ENCODE measurements at places on chromosomes 7 and 10.

DNA sequence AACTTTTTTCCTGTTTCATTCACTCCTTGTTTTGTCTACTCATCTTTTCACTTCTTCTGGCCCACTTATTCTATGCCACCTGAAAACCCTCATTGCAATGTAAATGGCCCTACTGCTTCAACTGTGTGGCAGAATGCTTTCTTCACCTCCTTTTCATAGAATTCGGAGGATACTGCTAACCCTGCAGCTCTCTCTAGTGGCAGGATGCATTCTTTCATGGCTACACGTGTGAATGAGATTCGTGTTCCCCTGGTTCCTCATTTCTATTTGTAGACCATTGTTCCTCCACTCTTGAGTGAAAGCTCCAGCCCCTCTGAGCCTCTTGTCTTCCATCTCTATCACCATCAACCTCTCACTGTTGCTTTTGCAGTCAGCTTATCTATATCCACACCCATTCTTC, 20.9 kb upstream of the CYP26C1 start:
- no peak for DNase-seq

GRCh38 chr7:141512597-141512996, 38.6 kb upstream of the AGK start:
- DNase-seq: no peak

DNA sequence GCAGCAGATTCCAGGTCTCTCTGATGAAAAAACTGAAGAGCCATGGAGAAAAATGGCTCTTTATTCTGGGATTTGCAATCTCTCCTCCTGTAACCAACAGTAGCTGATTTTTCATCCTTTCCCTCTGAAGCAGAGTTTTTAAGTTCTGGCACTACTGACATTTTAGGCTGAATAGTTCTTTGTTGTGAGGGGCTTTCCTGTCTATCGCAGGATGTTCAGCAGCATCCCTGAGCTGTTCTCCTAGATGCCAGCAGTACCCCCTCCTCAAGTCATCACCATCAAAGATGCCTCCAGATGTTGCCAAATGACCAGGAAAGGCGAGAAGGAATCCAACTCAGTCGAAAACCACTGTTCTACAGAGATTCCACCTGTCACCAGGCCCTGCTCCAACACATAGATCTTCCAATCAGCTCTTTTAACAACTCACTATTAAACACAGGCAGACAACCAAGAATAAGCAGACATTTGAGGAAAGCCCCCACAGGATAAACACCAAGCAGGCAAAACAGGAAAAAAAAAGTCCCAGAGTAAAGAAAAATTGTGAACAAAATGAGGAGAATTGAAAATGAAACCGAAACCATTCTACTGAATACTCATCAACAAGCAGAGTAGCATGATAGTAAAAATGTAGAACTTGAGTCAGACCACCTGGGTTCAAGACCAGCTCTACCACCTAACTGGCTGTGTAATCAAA, 124.8 kb downstream of the MPP7 start:
- no peak for DNase-seq

- no peak for DNase-seq
Measured at GRCh38 chr10:118500477-118501104, 94.9 kb downstream of the PRLHR start.

DNA sequence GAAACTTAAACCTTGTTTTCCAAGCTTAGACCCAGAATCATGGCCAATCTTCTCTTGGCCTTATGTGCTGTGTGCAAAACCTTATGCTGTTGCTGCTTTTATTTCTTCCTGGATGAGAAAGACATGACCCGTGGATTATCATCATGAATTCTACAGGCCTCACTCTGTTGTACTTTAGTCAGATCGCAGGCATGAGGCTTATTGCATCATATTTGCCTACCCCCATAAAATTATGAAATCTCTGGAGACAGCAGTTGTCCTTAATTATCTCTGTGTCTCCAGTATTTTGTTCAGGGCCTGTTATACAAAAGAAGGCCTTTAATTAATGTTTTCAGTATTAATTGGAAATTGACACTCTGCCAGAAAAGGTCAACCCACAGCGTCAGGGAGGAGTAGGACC, 71.6 kb downstream of the PLCE1 start:
- DNase-seq: no peak

GRCh38 chr7:100465299-100465698, 1.2 kb upstream of the SPACDR start:
- no peak for DNase-seq

DNA sequence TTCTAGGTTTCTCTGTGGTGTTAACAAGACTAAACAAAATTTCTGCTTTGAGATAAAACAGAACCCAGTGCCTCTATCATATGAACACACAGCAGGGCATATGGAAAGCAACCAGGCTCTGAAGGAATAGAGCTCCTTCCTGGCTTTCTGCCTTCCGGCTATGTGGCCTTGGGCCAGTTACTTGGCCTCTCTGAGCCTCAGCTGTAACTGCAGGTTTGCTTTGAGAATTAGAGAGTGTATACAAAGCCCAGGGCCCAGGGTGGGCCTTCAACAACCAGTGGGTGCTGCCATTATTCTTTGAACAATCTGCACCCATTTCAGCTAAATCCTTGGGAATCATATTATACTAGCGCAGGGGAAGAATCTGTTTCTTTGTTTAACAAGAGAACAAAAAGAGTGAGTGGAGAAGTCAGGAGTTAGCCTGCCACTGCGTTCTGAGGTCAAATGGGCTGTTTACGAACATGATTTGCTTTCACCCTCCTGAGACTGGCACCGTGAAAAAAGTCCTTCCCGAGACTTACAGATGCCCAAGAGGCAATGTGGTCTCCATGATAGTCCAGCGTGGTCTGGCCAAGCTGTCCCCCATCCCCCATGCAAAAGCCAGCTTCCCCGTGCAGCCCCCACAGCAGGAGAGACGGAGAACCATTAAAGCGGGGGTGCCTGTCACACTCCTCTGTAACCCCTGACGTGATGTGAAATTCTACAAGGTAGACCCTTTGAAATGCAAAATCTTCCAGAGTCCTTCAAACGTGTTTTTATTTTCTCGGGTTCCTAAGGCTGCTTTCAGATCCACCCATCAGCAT, 4.9 kb downstream of the FAM53B start:
- DNase-seq: no peak

DNA sequence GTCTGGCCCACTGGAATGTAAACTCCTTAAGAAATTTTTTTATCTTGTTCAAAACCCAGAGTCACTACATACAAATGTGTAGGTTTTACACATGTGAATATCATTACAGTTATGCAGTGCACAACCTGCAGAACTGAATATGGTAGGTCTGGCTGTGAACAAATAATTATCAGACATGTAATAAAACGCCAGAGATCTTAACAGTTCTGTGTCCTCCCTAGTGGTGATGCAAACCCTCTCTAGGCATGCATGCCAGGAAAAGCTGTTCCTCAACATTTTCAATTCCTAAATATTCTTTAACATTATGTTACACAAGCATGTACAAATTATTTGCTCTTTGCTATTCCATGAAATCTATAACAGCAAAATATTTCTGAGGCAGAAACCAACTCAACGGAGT, 124.6 kb downstream of the IMMP2L start:
- DNase-seq: no peak

- no peak for DNase-seq
Measured at GRCh38 chr10:113753020-113753692, 1.7 kb downstream of the PLEKHS1 start.

DNA sequence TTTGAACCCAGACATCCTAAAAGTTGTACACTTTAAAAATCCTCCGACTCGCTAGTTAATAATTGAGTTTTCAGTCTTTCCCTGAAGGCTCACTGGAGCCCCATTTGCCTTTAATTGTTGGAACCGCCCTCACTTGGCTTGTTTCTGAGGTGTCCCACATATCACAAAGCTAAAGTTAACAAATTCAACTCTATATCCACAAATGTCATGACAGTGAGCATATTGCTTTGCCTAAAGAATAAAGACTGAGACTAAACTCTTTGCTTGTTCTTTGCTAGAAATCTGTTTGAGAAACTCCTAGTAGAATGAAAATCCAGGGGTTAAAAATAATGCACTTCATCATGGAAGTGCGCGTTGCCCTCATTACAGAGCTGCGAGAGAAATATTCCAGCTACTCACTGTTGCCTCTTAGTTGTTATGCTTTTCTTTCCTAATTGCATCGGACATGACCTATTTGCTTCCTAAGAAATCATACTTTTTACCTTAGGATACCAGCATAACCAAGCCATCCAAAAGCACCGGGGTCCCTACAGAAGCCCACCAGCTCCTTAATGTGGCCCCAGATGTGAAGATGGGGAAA, 752 bp downstream of the THSD7A start:
- DNase-seq: no peak

DNA sequence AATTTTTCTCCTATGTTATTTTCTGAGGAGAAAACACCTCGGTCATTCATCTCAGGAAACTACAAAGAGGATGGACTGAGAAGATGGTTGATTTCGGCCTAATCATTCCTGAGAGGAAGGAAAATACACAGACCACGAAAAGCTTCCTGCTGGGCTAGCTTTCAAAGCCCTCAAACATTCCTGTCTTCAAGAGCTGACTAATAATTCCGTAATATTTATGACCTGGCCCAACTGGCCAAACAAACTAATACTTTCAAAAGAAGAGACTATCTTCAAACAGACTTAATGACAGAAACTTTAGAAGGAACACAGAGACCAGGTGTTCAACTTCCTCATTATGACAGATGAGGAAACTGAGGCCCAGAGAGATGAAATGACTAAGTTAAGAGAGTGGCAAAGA, 215.1 kb upstream of the FRMD4A start:
- no peak for DNase-seq

DNA sequence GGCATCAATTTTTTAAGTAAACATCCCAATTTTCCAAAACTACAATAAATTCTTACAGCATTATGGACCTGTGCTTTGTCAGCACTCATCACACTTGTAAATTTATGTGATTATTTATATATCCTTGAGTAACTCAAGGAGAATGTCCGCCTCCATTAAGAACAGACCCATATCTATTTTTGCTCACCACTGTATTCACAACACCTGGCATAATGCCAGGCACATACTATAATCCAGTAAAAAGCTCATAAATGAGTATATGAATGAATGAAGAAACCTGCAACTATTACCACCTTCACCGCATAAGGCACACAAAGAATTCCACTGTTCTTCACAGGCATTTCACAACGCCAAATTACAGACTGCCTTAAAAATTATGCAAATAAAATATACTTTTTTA, 46.9 kb downstream of the MINDY3 start:
- DNase-seq: no peak

DNA sequence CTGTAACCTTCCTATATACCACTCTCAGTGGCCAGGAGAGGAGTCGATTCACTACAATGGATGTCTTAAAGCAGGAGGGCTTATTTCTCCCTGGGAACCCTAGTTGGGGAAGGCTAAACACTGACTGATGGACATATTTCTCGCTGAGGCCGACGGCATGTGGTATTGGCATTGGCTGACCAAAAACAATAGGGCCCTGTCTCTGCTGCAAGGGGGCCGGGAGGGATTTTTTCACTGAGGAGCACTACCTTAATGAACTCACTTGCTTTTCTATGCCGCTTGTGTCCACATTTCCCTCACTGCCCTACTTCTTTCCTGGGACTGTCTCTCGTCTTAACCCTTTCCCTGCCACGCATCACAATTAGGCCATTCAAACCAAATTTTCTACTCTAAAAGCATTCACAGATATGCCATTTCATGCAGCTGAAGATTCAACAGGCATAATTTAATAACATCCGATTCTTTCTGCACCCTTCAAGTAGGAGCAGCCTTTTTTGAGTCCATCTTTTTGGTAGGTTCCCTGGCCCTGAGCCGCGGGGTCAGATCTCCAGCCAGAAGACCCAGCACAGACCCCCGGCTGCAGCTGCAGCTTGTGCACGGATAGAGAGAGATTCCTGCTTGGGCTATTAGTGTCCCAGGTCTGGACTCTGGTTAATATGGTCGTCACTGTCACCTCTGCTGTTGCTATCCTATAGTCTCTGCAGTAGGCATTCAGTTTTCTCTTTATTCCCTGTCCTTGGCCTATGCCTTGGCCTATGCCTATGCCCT, 118.7 kb downstream of the HIPK2 start:
- no peak for DNase-seq

- no peak for DNase-seq
Measured at GRCh38 chr7:113880559-113880958, 38.2 kb downstream of the PPP1R3A start.

- no peak for DNase-seq
Measured at GRCh38 chr10:92619368-92619767, 26.4 kb downstream of the KIF11 start.

GRCh38 chr10:34759837-34760215, 55.3 kb downstream of the PARD3 start:
- no peak for DNase-seq

- DNase-seq: no peak
Measured at GRCh38 chr10:78148961-78149612, 115.4 kb downstream of the RPS24 start.

DNA sequence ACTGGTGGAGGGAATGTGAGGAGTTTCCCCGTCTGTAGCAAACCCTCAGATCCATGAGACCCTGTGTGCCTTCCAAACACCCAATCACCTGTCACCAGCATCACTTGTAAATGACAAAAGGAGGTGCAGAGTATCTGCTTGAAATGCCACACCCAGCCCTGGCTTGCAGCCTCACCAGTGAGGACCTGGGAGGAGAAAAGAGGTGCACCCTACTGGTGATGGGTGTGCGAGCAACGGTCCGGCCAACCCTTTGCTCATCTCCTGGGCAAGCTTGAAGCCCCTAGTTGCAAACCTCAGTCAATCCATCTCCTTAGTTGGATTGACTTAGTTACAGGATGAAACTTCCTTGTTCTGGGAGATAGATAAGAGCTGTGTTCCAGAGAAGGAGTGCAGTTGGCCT, 62.4 kb upstream of the WAPL start:
- DNase-seq: no peak

DNA sequence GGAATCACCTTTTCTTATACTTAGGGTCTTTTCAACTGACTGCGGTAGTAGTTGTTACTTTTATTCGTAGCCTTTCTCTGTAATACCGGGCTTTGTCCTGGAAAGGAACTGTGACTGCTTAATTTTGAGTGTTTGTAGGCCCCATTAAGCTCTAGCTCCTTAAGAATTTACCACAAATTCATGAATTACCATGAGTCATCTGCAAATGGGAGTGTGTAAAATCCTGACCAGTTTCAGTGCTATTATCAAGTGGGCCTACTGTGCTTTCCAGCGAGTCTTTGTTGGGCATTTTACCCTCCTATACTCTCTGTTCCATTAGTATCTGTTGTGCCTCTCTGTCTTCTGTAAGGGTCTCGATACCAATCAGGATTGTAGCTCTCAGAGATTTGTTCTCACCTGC, 49.7 kb downstream of the ZMYND11 start:
- DNase-seq: no peak

GRCh38 chr10:66349726-66350125, 576.1 kb upstream of the LRRTM3 start:
- no peak for DNase-seq

- no peak for DNase-seq
Measured at GRCh38 chr10:3471472-3471871, 298.9 kb upstream of the PITRM1 start.

GRCh38 chr7:93921186-93921585, 349 bp upstream of the GNG11 start:
- no peak for DNase-seq

DNA sequence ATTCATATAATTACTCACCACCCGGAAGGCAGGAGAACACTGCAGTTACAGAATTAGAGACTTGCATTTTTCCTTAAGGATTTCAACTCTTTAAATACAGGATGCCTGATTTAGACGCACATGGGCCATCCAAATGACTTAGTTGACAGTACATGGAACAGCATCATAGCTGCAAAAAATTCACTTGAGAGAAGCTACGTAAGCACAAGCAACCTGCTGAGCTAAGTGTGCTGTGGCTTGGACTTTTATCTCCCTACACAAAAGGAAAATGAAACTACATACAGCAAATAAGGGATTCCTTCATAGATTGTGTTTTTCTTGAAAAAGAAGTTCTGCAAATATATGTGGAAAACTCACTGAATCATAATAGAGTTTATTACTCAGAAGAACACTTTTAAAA, 152.6 kb downstream of the POU6F2 start:
- no peak for DNase-seq
